Midbrain (tissue), 1 donor: ENCODE measurements at places on chromosomes 5 and 9.
A peak's percentile ranks its signal among the peaks of the same experiment; 100 is the strongest.

GRCh38 chr5:135357685-135358084, 41.3 kb downstream of the MACROH2A1 start:
- DNase-seq, result no peak

DNA sequence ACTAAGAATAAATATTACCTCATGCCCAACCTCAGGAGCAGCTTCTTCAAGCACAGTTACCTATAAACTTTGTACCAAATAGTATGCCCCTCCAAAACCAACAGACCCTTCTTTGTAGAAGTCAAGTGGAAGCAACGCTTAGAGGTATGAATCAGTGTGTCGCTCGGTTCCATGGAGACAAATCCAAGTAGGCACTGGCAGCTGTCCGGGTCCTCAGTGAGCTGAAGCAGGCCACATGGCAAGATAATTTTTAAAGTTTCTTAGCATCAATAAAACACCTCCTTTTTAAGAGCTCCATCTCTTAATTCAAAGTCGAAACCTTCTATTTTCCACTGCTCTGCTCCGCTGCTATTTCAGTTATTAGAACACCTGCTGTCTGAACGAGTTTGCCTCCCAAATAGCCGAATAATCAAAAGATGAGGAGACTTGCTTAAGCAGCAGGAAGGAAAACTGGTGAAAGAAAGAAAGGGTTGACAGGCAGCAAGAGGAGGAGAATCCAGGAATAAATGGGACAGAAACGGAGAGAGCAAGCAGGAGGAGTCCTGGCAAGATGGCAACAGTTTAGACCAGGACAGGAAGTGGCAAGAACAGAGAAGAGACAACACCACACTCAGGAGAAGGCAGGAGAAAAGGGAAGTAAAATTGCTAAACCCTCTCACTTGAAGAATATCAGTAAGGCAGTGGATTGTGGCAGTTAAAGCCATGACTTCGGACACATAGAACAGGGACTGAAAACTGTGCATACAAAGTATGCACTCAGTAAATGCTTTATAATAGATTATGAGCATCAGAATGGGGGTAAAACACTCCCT, 65.0 kb downstream of the PPP2R2B start:
- DNase-seq, result peak; percentile 17

GRCh38 chr9:16147726-16148125, 594.9 kb downstream of the CCDC171 start:
- no peak for DNase-seq

- DNase-seq, result no peak
These were observed 16.7 kb downstream of the VCAN start for GRCh38 chr5:83488271-83488670.

DNA sequence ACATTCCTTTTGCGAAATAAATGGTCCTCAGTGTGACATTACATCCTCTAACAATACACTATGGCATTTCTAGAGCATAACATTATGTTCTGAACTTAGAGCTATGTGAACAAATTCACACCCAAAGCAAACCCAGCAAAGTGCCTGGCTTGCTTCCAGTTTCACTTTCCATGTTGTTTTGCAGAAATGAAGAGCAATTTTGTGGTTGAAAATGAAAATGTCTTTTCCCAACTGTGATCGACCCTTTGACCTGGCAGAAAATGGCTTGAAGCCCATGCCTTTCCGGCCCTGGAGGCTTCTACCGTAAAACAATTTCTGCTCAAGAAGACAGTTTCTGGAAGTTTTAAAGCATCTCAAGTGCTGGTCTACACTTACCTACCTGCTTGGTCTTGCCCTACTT, 344.7 kb upstream of the RGMB start:
- no peak for DNase-seq

DNA sequence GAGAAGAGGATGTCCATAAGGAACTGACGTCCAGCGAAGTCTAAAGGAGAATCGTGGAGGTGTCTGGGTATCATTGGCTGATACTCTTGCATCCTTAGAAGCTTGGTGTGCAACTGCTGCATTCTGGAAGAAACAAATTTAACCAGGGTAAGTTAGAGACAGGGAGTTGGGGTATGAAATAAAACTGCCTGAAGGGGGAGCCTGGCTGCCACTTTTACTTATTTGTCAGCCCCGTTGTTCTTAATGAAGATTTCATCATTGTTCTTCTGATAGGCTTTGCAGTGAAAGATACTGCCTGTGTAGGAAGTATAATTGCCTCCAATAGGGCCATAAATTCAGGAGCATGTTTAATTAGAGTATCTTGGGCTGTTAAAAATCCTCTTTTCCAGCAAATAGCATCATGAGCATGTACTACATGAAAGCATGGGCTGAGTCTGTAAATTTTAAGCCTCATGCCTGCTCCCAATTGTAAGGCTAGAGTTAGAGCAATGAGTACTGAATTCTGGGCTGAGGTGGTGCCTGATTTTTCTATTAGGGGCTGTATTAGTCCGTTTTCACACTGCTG, 1264.5 kb upstream of the ACO1 start:
- no peak for DNase-seq

DNA sequence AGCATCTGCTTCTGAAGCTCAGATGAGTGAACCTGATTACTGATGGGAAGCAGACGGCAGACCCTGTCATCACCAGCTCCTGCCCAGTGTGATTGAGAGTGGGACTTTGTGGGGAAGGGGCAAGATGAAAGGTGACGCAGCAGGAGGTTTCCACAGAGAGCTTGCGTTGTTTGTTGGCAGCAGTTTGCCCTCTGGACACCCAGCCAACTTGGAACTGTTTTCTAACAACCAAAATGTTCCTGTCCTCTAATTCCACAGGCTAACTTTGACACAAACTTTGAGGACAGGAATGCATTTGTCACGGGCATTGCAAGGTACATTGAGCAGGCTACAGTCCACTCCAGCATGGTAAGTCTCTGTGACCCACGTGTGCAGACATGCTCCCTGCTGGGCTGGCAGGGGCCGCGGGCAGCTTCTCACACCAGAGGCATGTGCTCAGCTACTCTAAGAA, 20.9 kb downstream of the CYFIP2 start:
- no peak for DNase-seq

DNA sequence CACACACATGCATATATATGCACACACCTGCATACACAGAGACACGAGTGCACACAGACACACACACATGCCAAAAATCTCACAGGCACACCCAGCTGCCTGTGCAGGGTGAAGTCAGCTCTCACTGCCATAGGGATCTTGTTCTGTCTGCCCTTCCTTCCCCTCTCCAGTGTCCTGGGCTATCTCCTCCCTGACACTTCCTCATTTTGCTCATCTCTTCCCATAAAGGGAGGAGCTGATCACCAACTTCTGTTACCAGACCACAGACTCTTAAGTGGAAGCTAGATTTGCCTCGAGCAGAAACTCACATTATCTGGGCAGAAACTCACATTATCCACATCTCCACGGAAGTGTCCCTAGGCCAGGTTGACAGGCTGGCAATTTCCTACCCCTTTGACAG, 28.7 kb downstream of the LCP2 start:
- no peak for DNase-seq

GRCh38 chr9:111961575-111961974, 65.0 kb downstream of the UGCG start:
- no peak for DNase-seq

DNA sequence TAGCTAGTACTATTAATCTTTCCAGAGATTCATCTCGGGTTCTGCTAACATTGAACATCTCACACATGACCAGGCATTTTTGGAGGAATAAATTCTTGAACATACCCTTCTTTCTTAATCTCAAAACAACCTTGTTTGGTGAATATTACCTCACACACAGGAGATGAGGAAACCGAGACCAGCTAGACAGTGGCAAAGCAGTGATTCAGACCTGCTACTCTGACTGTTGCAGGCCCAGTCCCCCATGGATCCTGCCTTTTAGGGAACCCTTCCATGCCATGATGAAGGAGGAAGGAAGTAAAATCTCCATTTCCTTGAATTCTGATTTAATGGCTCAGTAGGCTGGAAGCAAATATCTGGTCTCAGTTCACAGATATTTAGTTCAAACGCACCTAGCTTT, 2.6 kb downstream of the PCSK5 start:
- no peak for DNase-seq

DNA sequence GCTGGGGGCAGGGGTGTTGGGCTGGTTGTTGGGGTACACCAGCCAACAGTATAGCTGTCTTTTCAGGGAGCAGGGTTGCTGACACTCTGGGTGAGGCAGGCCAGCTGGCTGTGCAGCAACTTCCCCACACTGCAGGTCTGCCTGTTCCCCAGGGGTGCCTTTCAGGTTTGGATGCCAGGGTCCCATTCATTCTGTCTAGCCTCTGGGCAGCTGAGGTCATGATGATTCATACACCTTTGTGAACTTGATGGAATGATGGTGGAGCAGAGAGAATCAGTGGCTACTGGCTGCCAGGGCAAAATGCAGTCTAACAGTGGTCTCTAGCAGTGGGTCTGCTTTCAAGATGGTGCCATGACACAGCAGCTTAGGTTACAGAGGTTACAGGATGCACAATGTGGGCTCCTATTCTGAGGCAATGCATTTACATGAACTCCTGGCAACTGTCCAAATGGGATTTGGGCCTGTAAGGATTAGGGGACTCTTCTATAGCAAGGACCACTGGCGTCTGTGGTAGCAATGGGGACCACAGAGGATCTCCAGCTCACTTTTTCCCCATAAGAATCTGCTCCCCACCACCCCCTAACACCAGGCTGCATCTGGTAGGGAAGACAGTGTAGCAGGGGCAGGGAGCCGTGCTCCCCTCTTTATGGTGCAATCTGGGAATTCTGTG, 103.7 kb downstream of the FEM1C start:
- DNase-seq, result no peak

DNA sequence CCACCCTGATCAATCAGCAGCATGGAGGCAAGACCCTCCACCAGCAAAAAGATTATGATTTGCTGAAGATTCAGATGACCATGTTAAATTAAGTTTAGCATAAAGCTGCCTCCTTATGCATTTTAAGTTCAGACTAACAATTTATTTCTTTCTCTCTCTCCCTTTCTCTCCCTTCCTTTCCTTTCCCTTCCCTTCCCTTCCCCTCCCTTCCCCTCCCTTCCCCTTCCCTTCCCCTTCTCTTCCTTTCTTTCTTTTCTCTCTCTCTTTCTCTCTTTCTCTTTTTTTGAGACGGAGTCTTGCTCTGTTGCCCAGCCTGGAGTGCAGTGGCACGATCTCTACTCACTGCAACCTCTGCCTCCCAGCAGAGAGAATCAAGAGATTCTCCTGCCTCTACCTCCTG, 1.4 kb upstream of the MELK start:
- no peak for DNase-seq

DNA sequence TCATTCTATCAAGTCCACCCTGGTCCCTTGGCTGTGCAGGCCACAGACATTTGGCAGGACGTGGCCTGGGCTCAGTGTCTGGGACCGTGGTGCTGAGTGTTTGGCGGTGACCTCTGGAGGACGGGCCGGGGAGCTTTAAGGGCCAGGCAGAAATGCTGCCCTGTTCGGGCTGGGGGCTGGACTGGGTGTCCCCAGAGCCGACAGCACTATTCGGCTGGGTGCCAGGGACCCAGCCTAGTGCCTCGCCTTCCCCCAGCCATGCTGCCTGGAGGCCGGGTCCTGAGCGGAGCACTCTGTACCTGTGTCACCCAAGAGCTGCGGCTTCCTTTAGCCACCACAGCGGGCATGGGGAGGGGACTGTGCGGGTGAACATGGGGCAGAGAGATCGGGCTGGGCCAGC, 40.4 kb downstream of the COL5A1 start:
- DNase-seq, result no peak

DNA sequence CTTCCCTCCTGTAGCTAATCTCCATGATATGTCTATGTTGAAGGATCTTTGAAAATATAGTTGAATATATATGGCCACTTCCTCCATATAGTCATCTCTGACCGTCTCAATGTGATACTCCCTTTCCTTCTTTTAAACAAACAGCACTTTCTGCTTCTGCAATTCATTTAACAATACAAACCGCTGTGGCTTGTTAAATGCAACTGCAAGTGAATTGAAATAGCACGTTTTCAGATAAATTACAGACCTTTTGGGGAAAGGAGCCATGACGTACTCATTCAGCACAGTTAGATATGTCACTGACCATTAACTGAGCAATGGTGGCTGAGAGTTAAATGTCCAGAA, 82.5 kb downstream of the FBXO38 start:
- no peak for DNase-seq

DNA sequence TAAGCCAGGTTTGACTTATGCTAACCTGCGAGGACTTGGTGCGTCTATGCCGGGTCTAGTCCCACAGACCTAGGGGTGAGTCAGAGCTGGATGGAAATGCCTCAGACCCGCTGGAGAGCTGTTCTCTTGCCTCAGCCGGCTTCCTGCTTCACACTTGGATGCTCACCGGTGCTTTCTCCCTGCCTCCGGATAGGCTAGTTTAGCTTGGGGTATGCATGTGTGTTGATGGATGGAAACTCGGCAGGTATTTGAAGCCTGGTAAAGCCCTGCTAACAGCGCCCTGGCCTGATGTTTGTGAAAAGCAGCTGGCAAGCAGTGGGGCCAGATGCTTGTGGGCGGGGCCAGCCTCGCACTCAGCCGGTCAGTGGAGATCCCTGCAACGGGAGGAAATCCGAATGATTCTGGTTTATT, 29.3 kb downstream of the PRRC2B start:
- peak; percentile 65 for DNase-seq

GRCh38 chr5:123438244-123438643, 15.0 kb upstream of the CEP120 start:
- DNase-seq, result no peak

DNA sequence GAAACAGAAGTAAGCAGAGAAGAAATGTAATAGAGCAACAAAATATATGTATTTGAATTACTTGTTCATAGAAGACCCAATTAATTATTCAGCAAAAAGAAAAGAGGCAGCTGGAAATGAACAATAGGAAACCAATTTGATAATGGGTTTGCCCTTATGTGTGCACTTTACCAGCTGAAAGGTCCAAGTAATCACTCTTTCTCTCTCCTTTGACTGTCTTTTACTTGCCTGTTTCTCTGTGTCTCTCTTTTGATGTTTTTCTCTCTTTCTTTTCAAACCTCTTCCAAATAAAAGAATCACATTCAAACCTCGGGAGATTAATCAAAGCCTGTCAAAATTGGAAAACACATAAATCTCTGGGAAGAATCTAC, 51.5 kb downstream of the CTNND2 start:
- DNase-seq, result no peak

- no peak for DNase-seq
These were observed 17.5 kb downstream of the TMEM171 start for GRCh38 chr5:73137563-73138530.

DNA sequence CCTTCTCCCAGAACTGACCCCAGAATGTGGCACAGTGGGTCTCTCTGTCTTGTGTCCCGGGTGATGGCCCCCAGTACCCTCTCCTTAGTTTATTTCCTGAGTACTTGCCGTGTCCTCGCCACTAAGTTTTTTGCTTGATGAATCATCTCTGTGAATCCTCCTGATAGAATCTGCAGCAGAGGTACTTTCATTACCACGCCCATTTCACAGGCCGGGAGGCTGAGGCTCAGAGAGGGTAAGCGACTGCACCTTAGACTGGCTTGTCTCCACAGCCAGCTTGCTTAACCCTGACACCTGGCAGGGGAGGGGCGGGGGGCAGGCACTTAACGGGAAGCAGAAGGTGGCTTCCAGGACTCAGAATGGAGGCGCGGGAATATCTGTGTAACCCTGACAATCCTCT, 7.9 kb upstream of the IER5L start:
- DNase-seq, result no peak

- no peak for DNase-seq
These were observed 28.9 kb upstream of the SERINC5 start for GRCh38 chr5:80284720-80285119.

- DNase-seq, result no peak
These were observed 361.2 kb downstream of the PIK3R1 start for GRCh38 chr5:68576805-68577204.
